ENCODE measurements at places on chromosomes 2 and 18.

GRCh38 chr2:82993609-82994008 is 1465.5 kb downstream of the SUCLG1 start:
- no peak for DNase-seq

GRCh38 chr18:79918615-79919011 is 32.8 kb downstream of the SLC66A2 start:
- no peak for DNase-seq

DNA sequence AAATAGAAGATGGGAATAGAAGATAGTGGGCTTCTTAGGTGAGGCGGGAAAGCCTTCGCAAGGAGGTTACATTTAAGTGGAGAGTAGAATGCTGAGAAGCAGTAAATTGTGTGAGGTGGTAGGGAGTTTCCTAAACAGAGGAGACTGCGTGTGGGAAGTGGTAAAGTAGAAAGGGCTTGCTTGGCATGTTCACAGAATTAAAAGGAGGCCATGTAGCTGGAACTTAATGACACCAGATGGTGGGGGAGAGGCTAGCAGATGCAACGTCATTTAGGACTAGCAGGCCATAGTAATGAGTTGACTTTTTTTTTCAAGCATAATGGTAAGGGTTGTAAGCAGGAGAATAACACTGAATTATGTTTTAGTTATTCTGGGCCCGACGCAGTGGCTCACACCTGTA is 13.0 kb upstream of the RTN4 start:
- no peak for DNase-seq

DNA sequence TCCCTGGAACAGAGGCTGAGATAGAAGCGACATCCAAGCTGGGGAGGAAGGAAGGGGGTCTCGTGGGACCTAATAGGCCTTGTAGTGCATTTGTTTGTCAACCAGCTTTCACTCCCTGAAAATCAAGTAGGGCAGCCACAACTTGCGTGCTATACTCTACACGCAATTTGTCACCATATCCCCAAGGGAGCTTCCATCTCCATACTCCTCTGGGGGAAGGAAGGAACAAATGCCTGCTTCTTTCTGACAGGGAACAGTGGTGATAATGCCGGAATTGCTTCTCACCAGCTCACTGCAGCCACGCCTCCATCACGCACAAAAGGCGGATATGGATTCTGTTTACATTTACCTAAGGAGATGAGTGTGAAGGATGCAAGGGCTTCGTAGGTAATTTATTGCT is 213.4 kb downstream of the TMEM163 start:
- DNase-seq, result no peak

DNA sequence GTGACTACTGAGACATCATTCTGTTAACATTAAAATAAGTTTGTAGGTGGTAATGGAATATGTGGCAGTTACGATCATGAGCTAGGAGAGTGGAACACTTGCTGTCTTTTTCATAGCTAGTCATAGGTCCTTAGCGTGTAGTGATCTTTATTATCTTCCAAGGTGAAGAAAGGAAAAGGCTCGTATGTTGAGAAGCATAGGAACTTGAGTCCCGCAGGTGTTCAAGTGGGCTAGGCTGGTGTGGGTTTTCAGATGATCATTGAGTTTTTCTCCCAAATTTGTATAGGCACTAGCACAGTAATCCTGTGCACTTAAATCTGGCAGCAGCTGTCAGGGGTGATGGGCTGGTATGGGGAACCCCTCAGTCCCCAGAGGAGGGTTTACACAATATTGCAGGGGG is 10.9 kb downstream of the SLC20A1 start:
- no peak for DNase-seq

DNA sequence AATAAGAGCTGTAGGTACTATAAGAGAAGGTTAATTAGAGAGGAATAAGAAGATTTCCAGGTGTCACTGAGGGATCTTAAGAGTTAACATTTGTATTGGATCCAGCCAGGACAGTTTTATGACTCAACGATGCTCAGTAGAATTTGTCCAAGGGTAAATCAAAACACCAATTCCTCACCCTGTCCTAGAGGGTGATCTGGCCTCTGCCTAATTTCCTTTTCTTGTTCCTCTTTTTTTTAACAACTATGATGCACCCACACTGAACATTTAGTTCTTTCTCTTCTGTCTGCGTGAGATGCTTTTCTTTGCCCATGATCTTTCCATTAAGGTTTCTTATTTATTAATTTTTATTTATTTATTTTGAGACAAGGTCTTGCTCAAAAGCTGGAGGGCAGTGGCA is 92.0 kb downstream of the PMS1 start:
- no peak for DNase-seq

- no peak for DNase-seq
Observed at GRCh38 chr2:12436483-12436882, 280.3 kb upstream of the TRIB2 start.

GRCh38 chr2:147076634-147077033 is 768.2 kb upstream of the ACVR2A start:
- no peak for DNase-seq

DNA sequence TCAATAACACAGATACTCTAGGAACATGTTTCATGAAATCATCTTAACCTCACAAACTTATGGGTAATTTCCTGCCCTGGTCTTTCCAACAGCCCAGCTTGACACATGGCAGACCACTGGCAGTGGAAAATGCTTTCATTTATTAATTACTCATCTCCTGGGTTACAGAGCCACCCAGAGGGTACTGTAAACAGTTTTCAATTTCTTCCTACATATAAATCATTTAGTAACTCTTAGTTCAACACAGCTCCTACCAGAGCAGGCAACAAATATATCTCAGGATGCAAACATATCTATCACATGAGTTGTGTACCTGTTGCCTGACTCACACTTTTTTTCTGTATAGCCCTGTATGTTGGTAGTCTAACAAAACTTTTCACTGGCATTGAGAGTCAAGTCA is 99.2 kb upstream of the VRK2 start:
- DNase-seq, result no peak

- DNase-seq, result no peak
Observed at GRCh38 chr18:24868311-24868710, 407.9 kb downstream of the HRH4 start.

DNA sequence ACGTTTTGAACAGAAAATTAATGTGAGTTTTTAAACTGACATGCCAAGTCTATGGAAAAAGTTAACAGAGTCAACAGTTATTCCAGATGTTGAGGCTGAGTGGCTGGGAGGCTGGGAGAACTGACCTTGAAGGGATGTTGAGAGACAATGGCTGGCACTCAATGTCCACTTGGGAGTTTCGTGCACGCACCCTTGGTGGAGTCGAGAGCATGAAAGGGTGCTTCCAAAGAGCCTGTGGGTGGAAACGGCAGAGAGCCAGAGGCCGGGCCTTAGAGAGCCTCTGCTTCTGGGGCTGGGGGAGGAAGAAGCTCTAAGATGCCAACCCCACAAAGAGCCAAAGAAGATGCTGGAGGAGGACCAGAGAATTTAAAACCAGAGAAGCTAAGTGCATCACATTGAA is 63.4 kb upstream of the L3MBTL4 start:
- no peak for DNase-seq

DNA sequence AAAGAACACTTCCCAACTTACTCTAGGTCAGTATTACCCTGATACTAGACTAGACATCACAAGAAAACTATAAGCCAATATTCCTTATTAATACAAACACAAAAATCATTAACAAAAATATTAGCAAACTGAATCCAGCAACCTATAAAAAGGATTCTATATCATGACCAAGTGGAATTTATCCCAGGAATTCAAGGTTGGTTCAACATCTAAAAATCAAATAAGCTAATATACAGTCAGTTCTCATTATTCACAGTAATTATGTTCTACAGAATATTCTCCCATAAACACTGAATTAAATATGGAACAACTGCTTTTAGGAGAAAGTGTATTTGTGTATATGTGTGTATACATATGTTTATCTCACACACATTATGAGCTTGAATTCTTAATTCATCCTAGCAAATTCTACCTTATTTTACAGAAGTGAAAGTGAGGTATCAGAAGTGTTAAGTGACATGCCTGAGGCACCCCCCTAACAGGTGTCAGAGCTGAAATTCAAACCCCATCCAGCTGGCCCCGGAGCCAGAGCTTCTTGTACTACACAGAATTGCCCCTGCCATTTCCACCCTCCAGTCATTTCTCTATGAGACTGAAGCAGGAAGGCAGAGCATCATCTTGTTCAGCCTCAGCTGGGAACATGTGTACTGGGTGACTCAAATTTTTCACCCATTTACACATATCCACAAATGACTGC is 77.8 kb downstream of the MALT1 start:
- no peak for DNase-seq

DNA sequence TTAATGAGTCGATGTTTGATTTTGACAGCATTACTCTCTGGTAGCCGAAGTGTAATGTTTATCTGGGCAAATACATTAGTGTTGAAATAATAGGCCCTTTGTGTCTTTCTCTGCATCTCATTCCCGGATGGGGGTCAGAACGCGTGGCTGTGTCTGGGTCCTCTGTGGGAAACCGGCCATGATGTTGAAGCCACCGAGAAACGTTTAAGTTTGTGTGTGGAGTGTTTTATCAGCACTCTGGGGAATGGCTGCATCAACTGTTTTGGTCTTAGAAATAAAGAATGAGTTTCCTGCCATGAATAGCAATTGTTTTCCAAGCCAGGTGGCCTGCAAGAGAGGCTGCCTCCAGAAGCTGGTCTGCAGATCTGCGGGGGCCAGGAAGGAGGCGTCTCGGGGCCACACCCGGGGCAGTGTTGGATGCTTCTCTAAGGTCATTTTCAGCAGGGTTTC is 69.7 kb downstream of the RNF144A start:
- no peak for DNase-seq

GRCh38 chr18:48007955-48008701 is 77.7 kb upstream of the SMAD2 start:
- no peak for DNase-seq
